ENCODE measurements at places on chromosomes 12 and 14. TPM values are rescaled to one million over a fixed set of nuclear protein-coding genes. Genes with fewer than 3 reads are reported as not detected.

Gene CCDC197
- total RNA-seq = not detected

Gene PLCZ1
- total RNA-seq = not detected

Gene TMEM63C
- not detected for total RNA-seq

Gene FRMD6
- total RNA-seq = 202 TPM

Gene NINJ2
- total RNA-seq = 1.6 TPM

Gene PCED1B
- total RNA-seq = 0.38 TPM

Gene SLC17A8
- total RNA-seq = not detected

Gene INF2
- total RNA-seq = 80.2 TPM

Gene CCDC60
- total RNA-seq = not detected

Gene EPS8
- 34.3 TPM for total RNA-seq
